ENCODE measurements at places on chromosomes 3 and 15.
A peak's percentile ranks its signal among the peaks of the same experiment; 100 is the strongest.

DNA sequence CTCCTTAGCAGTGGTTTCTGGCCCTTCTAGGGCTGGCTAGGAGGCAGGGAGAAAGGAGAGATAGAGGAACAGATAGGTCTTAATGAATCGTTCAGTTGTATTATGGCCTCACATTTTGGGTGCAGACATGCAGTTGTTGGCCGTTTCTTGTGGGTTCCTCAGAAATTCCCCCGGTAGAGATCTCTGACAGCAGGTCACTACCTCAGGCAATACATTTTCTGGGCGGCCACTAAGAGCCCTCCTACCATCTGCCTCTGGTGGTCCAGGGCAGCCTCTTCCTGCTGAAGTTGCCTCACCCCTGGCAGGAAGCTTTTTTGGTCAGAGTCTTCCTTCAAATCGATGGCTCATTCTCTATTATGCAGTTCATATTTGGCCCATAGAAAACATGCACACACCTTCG is 266.1 kb downstream of the SV2B start:
- no peak for DNase-seq

- no peak for DNase-seq
These were observed 683.0 kb downstream of the TBL1XR1 start for GRCh38 chr3:176514297-176514696.

GRCh38 chr15:88913850-88914169 is 631 bp upstream of the MFGE8 start:
- DNase-seq: no peak

- no peak for DNase-seq
These were observed 319.3 kb upstream of the ATP10A start for GRCh38 chr15:26182441-26182840.

- DNase-seq: no peak
These were observed 64.4 kb downstream of the GTPBP8 start for GRCh38 chr3:113055201-113055600.

GRCh38 chr3:23810343-23811184 is 4.8 kb downstream of the UBE2E1 start:
- DNase-seq: peak; percentile 14

DNA sequence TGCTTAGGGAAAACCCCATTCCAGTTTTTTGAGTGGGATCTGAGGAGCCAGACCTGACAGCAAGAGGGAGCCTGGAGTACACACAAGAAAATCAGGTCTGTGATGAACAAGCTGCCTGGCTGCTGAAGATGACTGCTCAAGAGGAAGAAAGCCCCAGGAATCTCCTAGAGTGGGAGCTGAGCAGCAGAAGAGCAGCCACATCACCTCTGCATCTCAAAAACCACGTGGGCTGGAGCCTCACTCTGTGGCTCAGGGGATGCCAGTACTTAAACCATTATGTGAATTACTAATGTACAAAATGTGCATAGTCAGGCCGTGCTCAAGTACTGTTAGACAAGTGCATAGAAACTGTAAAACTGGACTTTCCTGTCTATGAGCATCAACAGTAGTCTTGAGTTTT is 52.4 kb downstream of the SLC9A9 start:
- DNase-seq: no peak

- no peak for DNase-seq
These were observed 20.5 kb downstream of the LPP start for GRCh38 chr3:188174317-188175044.

DNA sequence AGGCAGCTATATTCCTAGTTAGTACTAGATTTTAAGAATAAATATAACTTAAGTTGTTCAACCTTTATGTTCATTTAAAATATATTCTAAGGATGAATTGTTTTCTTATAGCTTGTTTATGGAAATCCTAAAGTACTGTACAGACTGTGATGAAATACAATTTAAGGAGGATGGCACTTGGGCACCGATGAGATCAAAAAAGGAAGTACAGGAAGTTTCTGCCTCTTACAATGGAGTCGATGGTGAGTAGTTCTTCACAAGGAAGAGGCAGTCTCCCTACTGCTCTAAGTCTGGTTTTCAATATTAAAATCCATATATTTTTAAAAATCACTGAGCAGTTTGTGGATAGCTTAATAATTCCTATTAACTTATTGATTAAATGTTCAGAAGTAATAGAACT is 29.6 kb downstream of the CALML4 start:
- no peak for DNase-seq

DNA sequence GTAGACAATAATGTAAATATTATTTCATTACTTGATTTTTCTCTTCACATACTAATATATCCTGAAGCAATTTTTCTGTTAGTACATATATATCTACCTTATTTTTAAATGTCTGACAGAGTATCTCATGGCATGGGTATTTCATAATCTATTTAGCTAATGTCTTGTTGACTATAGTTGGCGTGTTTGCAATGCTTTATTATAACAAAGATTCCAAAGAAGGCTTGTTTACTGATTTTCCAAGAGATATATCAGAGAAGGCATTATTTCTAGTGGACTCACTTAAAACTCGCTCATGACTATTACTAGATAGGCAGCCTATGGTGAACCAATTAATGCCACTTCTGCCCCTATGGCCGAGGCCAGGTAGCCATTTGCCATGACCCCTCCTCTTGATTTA is 152.4 kb upstream of the RORA start:
- DNase-seq: no peak

- DNase-seq: no peak
These were observed 2.5 kb upstream of the FANCD2 start for GRCh38 chr3:10023587-10024310.

DNA sequence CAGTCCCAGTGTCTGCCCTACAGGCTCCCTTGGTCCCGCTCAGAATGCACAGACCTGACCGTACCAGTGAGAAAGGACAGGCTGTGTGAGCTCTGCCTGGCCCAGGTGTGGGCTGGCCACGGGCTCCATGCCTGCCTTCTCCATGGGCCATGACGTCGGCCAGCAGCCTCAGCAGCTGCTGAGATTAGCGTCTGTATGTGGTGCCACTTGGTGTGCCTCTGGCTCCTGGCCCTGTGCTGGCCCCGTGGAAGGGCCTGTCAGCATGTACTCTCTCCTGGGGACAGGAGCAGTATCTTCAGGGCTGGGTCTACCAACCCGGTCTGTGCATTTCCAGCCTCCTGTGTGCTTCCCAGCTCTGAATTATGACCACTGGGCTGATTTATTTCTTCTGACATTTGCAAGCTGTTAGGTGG is 25.7 kb downstream of the KLF13 start:
- no peak for DNase-seq

- DNase-seq: no peak
These were observed 113.3 kb upstream of the LIPC start for GRCh38 chr15:58318517-58318916.

DNA sequence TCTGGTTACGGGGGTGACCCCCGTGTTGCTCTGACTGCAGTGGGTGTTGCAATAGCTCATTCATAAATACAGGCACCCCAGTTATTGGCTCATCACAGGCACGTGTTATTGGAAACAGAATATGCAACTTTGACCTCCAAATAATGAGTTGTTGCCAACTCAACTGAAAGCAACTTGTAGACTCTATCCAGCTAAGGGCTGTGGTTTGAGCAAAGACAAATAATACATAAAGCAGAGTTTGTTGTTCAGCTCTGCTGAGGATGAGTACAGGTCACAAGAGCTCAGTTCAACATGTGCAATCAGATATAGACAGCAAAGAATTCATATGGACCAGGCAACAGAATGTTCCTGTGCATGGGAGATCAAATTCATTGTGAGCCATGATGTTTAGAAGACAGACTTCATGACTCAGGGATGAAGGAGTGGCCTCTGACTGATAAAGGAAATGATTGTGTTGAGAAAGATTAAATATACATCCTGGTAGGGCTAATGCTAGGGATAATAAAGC is 87.6 kb upstream of the LRIG1 start:
- no peak for DNase-seq

- no peak for DNase-seq
These were observed 276.0 kb downstream of the UACA start for GRCh38 chr15:70487387-70487740.
